Muscle of leg (tissue), 16 donors: ENCODE measurements at places on chromosomes 3 and 15. TPM values are rescaled to one million over a fixed set of nuclear protein-coding genes. Genes with fewer than 3 reads are reported as not detected.

DNA sequence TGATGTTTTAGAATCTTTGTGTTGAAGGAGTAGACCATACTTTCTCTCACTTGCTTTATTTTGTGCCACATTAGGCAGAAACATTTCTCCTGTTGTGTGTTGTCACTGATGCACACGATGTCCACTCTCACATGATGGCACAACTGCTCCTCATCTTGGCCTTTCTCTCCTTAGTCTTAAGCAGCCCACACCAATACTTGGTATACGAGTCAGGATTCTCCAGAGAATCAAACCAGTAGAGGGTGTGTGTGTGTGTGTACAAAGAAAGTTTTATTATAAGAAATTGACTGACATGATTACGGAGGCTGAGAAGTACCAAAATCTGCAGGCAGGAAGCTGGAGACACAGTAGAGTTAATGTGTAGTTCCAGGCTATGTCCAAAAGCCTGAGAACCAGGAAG, 187.1 kb downstream of the ALCAM start:
- DNase-seq, result no peak
- H3K27ac ChIP-seq, result no peak overlapping the region
- no peaks in the 10 kb centered on the region for H3K27me3 ChIP-seq
- H3K4me3 ChIP-seq, result no peak overlapping the region

The PTPRG gene
- total RNA-seq, result 45.7 TPM

DNA sequence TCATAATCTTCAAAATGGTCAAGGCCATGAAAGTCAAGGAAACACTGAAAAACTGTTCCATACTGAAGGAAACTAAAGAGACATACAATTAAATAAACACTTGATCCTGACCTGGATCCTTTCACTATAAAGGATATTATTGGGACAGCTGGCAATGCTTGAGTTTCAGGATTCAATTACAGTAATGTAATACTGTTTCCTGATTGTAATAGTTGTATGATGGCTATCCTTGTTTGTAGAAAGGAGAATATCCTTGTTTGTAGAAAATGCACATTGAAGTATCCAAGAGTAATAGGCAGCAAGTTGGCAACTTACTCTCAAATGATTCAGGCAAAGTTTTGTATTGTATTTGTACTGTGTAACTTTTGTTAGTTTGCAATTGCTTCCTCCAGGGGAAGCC, 4.6 kb downstream of the CIDEC start:
- no peaks in the 10 kb centered on the region for H3K27me3 ChIP-seq
- H3K4me1 ChIP-seq, result no peaks in the 10 kb centered on the region
- no peak overlapping the region for H3K27ac ChIP-seq
- H3K36me3 ChIP-seq, result no peaks in the 10 kb centered on the region

DNA sequence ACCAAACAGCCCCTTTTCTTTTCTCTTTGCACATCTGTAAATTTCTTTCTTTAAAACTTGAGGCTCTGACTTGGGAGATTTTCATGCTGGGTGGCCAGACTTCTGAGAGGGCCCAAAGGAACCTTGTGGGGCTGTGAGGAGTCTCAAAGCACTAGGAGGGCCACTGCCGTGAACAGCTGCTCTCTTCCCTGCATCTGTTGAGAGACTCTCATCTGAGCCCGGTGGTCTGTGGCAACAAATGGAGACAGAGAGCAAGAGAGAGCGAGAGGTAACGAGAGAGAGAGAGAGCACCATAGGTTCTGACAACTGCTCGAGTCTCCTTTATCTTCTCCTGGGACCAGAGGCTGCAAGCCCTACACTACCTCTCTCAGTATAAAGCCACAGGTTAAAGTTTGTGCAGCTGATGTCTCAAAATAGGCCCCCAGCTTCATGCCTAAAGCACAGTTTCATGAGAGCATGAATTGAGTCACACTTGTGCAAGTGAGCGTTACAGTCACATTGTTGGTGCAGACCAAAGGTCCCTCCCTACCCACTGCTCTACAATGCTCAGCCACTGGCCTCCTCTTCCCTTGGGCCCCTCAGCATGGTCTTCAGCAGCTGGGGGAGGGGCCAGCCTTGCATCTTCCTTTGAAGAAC, 60.7 kb downstream of the ZNF621 start:
- peaks cover 24% of the 10 kb centered on the region for H3K4me1 ChIP-seq
- H3K27ac ChIP-seq, result peak overlapping the region; percentile 57
- H3K36me3 ChIP-seq, result no peaks in the 10 kb centered on the region
- peak; percentile 31 for DNase-seq

The LYZL4 gene
- not detected for total RNA-seq

- peak overlapping the region; percentile 81 for H3K27ac ChIP-seq
- H3K27me3 ChIP-seq, result no peaks in the 10 kb centered on the region
- no peaks in the 10 kb centered on the region for H3K36me3 ChIP-seq
- peaks cover 48% of the 10 kb centered on the region for H3K4me1 ChIP-seq
- no peak overlapping the region for H3K4me3 ChIP-seq
These were observed 9.7 kb downstream of the PRICKLE2 start for GRCh38 chr3:64215559-64215958.

GRCh38 chr3:125168711-125169393, 43.7 kb downstream of the SLC12A8 start:
- DNase-seq, result no peak
- H3K4me3 ChIP-seq, result no peak overlapping the region
- H3K4me1 ChIP-seq, result peaks cover 7% of the 10 kb centered on the region
- H3K27ac ChIP-seq, result peak overlapping the region; percentile 10
- no peaks in the 10 kb centered on the region for H3K27me3 ChIP-seq
- no peaks in the 10 kb centered on the region for H3K36me3 ChIP-seq

The GLDN gene
- total RNA-seq, result 0.84 TPM
